Activated T-helper 1 cell treated with Interleukin-2 at 50 U/mL for 16 hours (primary cell): ENCODE measurements at places on chromosomes 3 and 15.

GRCh38 chr3:167684388-167684993, 30.7 kb upstream of the WDR49 start:
- no peak for DNase-seq

GRCh38 chr15:42670451-42670850, 66.5 kb downstream of the CDAN1 start:
- DNase-seq: no peak

DNA sequence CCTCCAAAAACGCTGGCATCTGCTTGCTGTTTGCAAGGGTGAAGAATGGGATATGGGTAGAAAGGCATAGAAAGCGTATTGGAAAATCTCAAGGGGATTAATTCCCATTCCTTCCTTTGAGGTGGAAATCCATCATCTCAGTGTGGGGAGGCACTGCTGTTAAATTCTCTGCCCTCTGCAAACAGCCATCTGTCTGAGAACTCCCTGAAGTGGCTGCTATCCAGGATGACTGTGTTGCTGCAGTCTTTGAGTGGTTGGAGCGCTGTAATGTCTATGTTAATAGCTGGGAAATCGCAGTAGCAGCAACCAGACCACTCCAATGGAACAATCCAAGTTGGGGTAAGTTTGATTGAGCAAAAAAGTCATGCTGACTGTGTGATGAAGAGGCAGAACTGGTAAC, 625.9 kb downstream of the NLGN1 start:
- DNase-seq: no peak

GRCh38 chr3:72694398-72694797, 153.8 kb downstream of the SHQ1 start:
- no peak for DNase-seq

DNA sequence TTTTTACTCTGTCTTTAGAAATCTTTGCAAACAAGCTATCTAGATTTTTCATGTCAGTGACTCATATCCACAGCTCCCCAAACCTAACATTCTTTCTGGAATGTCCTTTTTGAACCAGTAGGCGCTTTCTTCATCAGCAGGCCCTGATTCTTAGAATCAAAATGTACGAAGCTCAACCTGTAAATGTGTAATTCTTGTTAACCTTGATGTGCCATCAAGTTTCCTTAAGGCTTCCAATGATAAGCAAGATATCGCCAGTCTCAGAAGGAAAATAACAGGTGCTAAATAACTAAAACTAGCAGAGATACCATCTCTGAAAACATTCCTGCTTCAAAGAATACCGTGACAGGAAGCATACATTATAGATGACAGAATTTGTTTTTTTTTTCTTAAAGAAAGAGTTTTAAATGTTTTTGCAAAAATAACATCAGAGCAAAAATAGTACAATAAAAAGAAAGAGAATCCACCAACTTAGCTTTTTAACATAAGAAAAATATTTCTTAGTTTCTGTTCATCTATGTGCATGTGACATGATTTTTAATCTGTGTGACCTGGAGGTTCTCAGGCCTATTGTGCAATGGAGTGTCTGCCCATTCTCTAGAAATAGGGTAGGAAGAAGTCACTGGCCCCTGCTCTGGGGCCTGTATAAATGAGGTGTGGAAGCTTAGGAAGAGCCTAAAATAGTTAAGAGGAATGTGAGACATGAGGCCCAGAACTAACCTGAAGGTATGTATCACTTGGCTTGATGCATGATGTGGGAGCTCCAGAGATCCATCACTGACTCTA, 14.7 kb upstream of the SECISBP2L start:
- no peak for DNase-seq
